SIG-M5 (cell line): ENCODE measurements at places on chromosomes 5 and 9.

DNA sequence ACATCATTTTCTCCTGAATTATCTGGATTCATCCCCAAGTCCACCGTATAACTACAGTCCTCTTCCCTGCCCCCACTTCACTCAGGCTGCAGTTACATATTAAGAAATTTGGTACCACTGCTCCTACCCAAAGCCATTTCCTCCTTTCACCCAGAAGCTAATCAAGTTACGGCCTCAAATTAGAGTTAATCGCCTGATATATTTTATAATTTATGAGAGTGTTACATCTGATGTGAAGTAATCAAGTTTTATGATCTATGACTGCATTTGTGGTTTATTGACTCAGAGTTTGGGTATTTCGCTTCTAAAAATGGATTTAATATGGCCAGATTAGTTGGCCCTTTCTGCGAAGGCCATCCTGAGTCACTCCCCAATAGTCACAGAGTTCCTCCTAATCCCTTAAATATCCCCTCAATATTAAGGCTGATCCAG is 223.6 kb upstream of the KIF2A start:
- DNase-seq = no peak

GRCh38 chr5:168123631-168124528 is 167.6 kb upstream of the WWC1 start:
- no peak for DNase-seq

GRCh38 chr9:136722969-136723356 is 10.6 kb downstream of the DIPK1B start:
- no peak for DNase-seq

DNA sequence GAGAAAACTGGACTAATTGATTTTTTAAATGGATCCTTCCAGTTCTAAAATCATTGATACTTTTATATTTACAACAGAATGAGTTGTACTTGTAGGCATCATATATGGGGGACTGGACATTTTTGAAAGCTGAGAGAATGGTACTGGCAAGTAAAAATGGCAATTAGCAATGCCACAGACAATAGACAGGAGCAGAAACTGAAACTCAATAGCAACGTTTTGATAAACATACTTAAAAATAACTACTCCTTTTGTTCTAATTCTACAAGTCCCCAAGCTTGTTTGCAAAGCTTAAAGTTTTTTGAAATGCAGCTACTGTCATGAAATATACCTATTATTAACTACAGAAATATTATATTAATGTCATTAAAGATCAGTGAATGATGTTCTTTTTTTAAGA is 52.8 kb upstream of the FBXL7 start:
- DNase-seq = no peak

DNA sequence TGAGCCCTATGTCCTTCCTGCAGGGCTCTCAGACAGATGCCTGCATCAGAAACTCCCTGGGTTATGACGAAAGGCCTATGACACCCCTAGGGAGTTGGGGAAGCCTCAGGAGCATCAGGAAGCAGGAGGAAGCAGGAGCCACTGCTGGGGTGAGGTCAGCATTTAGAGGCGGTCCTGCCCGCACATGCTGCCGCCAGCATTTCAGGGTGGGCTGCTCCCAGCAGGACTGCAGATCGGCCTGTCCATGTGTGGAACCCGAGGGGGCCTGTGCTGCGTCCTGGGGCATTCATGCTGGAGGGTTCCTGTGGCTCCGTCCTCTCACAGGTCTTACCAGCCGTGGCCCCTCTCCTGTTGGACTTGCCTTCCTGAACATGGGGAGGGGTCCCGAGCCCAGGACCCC is 6.9 kb downstream of the NKD2 start:
- no peak for DNase-seq

DNA sequence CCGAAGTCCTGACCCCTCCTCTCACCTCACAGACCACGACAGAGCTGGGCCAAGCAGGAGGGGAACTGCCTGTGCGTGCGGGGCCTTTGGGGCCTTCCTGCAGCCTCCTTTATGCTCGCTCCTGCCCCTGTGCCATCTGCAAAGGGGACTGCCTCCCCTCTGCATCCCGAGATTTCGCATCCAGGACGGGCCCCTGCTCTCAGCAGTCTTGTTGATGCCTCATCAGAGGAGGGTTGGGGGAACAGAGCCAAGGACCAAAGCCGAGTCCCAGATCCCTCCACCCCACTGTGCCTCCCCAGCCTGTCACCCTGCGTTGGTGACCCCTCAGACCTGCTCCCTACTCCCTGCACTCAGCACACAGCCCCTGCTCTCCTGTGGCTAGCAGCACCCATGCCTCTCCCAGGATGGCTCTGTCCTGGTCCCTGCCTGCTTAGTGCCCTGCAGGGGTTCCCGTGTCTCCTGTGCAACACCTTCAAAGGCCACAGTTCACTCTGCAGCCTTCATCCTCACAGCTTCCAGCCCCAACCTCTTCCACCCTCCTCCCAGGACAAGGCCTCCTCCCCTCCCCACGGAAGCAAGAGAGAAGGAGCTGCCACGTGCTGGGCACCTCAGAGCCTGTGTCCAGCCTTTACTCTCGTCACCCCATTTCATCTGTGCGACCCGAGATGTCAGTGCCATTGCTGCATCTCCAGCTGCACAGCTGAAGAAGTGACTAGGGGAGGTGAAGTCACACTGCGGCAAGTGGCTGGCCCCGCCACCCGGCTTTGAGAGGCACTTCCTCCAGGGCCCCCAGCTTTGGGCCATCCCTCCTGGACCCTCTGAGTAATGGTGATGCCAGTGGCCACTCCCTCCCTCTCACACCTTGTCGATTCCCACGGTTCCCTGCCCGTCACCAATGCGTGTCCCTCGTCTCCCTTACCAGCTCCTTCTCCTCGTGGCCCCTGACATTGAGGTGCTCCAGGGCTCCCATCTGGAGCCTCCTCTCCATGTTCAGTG is 62.6 kb upstream of the LRRTM2 start:
- DNase-seq = no peak

GRCh38 chr5:168531987-168532864 is 3.1 kb downstream of the FBLL1 start:
- no peak for DNase-seq

DNA sequence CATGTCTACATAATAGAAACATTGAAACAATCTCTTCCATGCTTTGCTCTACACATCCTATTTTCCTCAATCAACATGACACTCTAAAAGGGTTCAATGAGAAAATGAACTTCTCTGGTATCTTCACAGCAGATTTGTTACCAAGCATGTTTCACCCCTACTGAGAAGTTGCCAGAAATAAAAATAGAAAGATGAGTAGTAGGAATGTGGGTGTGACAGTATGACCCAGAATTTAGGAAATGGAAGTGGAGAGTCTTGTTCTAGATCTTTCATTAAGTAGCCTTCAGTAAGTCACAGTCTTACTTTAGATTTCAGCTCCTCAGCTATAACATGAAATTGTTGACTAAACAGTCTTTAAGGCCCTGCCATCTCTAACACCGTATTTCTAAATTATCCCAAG is 581.8 kb downstream of the EFNA5 start:
- no peak for DNase-seq

DNA sequence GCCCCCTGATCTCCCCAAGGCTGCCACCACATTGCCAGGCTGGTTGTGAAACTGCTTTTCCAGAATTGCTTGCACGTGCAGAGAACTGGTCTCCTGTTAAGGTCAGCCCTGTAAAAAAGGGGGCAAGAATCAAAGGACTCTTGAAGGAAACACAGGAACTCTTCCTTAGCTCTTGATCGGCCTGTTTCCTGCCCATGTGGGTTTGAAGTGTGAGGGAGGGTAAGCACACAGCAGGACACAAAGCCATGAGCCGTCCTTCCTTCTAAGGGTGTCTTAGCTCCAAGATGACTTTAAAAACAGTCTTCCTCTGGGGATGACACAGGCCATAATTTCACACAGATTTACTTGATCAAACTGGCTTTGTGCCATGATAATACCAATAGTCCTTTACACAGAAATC is 36.1 kb downstream of the TEK start:
- DNase-seq = no peak

DNA sequence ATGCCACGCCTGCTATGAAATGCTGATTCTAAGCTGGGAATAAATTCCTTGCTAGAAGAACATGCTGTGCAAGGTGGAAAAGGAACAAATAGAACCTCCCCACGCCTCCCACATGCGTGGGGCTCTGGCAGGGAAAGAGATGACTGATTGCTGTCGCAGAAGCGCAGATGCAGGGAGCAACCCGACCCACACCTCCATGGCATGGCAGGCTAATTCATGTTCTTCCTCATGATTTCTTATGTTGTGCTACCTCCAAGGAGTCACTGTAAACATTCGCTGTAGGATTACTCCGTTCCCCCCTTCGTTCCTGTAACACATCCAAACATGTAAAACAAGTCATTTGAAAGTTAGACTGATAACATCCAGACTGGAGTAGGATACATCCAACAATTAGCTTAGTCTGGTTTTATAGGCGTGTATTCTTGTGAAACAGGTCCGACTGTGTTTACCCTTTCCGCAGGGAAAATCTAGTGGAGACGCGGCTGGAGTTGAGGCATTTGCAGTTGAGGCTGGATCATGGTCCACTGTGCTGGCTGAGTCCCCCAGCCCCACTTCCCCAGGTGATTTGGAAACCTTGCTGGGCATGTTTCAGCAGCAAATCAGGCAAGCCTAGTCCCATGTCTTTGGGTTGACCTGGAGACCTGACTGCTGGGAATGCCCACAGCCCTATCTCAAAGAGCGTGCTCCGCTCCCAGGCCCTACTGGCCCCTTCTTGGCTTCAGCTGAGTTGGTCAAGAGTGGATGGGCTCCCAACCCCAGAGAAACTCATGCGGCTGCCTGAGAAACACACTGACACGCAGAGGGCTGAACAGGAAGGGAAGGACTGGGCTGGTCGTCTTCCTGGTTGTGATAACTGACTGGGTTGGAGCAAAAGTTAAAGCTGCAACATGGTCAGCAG is 24.8 kb upstream of the ANKRD33B start:
- DNase-seq = no peak

GRCh38 chr9:107894572-107895261 is 405.1 kb upstream of the KLF4 start:
- DNase-seq = no peak

- DNase-seq = no peak
Measured at GRCh38 chr5:154176181-154176580, 14.4 kb upstream of the GALNT10 start.

DNA sequence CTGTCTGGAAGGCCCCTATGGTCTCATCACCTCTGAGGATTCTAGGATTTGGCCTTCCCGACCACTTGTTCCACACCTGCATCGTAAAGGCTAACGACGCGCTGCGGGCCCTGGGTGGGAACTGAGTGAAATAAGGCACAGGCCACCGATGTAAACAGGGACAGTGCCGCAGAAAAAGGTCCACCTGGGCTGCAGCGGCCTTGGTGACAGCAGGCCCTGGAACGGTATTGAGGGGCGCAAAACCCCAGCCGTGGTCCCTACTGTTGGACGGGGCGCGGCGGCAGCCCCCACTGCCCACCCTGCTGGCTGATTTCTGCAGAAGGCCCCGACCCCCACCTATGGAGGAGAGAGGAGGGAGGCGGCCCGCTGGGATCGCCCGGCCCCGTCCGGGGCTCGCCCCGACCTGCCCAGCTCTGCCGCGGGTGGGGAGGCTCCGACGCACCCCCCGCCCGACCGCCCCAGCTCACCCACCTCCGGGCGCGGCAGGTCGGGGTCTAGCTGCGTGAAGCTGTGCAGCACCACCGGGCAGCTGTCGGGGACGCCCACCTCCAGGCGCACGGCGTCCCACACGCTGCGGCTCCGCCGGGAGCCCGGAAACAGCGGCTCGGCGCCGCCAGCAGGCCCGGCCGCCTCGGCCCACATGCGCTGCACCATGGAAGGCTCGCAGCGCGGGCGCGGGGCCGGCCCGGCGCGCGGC is 391 bp downstream of the RALGDS start:
- no peak for DNase-seq

DNA sequence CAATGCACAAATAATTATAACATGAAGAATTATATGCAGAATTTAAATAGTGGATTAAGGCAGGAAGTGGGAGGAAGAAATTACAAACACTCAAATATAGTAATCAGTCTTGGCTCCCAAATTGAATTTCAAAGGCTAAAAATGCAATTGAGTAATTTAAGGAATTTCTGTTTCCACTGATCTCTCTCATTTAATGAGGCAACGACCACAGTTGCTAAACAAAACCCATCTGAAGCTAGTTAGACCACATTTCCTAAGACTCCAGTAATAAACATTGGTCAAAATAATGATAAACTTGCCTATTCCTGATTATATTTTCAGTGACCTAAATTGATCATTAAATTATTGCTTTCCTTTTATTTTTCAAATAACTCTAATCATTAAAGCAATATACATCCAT is 174.3 kb upstream of the GRIN3A start:
- no peak for DNase-seq

DNA sequence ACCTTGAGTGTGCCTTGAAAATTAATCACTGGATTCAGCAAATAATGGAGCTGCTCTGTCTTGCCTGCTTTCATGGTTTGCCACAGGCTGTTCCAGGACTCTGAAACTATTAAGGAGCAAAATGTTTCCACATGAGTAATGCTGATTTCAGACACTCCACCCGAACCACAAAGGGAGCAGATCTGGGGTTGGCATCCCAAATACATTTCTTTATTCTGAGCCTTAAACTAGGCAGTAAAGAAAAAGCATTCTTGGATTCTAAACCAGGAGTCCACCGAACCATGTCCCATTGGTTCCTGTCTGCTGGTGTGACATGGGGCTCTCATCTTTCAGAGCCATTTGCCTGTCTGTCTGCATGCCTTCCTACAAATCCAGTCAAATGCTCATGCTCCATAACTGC is 10.1 kb upstream of the C1QTNF3 start:
- no peak for DNase-seq

DNA sequence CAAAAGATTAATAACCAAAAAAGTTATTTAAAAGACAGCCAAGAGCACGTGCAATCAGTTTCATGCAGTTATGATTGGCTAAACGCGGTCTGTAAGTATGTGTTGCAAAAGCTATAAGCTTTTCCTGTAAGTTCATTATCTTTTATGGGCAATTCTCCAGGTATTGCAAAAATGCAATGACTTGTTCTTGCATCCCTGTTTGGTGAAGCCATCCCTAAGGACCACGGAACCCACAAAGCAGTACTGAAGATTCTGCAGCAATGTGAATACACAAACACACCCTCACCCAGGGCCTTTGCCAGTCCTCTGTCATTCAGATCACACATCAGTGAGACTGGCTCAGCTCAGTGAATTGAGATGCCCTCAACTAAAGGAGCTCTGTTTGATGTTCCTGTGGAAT is 11.4 kb downstream of the GCNT4 start:
- DNase-seq = no peak

GRCh38 chr5:116865651-116866050 is 291.0 kb upstream of the SEMA6A start:
- DNase-seq = no peak

DNA sequence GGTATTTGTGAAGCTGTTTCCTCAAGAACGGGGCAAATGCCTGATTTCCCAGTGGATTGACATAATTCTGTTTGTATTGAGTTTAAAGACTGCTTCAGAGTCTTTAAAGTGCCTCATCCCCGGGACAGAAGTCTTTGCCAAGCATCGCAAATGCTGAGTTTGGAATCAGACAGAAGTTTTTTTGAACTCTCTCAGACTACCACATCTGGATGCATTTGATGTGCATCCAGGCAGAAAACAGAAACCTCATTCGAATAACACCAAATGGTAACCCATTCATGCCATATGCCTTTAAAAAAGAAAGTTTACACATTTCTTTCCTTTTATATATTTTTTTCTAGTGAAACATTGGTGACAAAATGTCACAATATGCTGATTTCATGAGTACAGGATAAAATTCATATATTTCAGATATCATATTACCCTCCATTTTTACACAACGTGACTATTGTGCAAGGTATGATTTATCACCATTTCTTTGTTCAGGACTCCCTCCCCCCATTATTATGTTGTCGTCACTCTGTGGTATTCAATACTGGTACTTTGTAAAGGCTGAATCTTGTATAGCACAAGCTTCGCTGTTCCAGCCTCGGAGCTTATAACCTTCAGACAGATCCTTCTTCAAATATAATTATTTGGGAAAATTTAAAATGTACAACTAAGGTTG is 91.1 kb downstream of the ZNF608 start:
- no peak for DNase-seq
